ENCODE measurements at places on chromosomes 7 and 10. TPM values are rescaled to one million over a fixed set of nuclear protein-coding genes. Genes with fewer than 3 reads are reported as not detected.

DNA sequence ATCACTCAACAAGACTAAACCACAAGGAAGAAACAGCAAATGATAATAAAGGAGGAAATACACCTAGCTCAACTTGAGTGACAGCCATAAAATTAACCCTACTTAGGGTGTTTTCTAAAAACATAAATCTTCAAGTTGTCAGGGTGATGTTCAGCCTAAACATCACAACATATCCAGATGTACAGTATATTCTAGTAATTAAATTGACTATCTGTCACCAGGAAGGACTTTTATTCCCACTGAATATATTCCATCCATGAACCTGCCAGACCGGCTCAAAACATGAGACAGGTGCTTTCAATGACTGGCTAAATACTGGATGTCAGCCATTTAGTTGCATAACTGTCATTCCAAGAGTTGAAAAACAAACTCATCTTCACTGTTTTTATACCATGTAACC lies 298.1 kb upstream of the NEBL start:
- H3K4me1 ChIP-seq = no peaks in the 10 kb centered on the region
- DNase-seq = peak; percentile 30
- H3K4me3 ChIP-seq = no peak overlapping the region
- H3K27me3 ChIP-seq = no peaks in the 10 kb centered on the region

GRCh38 chr7:28298870-28299518 lies 113.3 kb upstream of the CREB5 start:
- no peak overlapping the region for H3K27ac ChIP-seq
- no peaks in the 10 kb centered on the region for H3K4me1 ChIP-seq
- no peaks in the 10 kb centered on the region for H3K27me3 ChIP-seq
- no peak overlapping the region for H3K4me3 ChIP-seq
- no peak for DNase-seq

DNA sequence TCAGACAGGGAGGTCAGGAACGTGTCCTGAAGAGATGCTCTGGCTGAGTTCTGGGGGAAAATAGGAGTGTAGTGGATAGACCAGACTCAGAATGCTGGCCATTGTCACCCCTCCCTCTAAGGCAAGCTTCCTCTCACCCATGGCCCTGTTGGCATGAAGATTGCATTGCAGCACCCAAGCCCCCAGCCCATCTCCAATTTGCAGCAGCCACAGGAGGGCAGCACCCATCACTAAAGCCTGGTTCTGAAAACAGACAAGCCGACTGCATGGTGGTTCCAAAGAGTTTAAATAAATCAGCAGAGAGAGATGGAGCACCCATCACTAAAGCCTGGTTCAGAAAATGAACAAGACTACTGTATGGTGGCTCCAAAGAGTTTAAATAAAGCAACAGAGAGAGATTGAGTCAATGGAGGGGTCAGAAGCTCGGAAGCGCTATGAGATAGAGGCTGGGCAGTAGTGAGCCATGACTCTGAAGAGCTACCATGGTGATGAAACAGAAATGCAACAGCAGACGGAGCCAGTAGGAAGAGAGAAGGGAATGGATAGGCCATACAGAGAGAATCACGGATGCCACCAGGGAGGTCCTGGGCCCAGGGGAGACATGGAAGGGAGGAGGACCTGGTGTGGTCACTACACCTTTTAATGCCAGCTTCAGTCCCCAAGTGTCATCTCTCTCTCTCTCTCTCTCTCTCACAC lies 237.9 kb upstream of the MYO3A start:
- H3K4me1 ChIP-seq = no peaks in the 10 kb centered on the region
- H3K4me3 ChIP-seq = no peak overlapping the region
- no peak for DNase-seq
- no peak overlapping the region for H3K27ac ChIP-seq
- H3K27me3 ChIP-seq = no peaks in the 10 kb centered on the region
- H3K36me3 ChIP-seq = no peaks in the 10 kb centered on the region

DNA sequence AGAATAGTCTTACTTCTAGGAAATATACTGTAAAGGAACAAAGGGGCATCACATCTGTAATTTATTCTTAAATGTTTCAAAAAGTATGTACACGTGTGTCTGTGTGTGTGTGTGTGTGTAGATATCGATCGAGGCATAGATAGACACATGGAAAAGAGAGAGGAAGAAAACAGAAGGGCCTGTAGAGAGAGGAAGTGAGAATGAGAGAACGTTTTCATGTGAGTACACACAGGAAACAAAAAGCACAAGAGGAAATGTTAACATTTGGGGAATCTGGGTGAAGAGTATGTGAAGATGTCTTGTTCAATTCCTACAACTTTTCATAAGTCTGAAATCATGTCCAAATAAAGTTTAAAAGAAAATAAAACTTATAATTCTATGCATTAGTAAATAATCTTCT lies 286.5 kb upstream of the SORCS1 start:
- H3K27me3 ChIP-seq = no peaks in the 10 kb centered on the region
- no peak overlapping the region for H3K27ac ChIP-seq
- H3K4me3 ChIP-seq = no peak overlapping the region
- DNase-seq = no peak

DNA sequence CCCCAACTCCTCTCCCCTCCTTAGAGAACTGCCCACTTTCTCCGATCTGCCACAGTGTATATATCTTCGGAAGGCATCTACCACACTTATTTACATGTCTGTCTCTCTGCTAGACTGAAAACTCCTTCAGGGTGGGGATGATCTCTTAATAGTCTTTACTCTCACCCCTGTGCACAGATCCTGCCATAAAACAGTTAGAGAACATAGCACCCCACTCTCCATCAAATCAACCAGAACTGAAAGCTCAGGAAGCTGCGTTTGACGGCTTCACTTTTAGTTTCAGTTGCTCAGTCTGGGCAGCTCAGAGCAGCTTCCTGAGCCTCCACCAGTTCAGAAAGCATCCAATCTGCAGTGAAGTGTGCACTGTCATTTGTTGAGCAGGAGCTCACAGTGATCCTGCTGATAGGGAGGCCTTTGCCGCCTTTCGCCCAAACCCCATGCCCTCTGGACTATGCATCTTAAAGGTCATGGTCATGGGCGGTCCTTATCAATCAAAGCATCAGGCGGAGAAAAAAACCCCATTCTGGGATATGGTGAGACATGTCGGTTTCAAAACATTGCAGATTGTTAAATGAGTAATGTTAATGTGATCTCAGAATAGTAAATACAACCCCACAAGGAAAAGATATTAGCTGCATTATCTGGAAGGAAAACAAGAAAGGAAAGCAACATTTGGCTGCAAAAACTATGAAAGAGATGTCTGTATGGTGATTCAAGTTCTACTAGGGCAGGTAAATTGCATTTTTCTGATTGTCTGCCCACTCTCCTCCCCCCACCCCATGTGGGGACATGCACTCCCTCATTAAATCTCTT lies 167.1 kb upstream of the ADO start:
- H3K4me1 ChIP-seq = no peaks in the 10 kb centered on the region
- H3K4me3 ChIP-seq = no peak overlapping the region
- peak overlapping the region; percentile 64 for H3K27ac ChIP-seq
- H3K27me3 ChIP-seq = no peaks in the 10 kb centered on the region

DNA sequence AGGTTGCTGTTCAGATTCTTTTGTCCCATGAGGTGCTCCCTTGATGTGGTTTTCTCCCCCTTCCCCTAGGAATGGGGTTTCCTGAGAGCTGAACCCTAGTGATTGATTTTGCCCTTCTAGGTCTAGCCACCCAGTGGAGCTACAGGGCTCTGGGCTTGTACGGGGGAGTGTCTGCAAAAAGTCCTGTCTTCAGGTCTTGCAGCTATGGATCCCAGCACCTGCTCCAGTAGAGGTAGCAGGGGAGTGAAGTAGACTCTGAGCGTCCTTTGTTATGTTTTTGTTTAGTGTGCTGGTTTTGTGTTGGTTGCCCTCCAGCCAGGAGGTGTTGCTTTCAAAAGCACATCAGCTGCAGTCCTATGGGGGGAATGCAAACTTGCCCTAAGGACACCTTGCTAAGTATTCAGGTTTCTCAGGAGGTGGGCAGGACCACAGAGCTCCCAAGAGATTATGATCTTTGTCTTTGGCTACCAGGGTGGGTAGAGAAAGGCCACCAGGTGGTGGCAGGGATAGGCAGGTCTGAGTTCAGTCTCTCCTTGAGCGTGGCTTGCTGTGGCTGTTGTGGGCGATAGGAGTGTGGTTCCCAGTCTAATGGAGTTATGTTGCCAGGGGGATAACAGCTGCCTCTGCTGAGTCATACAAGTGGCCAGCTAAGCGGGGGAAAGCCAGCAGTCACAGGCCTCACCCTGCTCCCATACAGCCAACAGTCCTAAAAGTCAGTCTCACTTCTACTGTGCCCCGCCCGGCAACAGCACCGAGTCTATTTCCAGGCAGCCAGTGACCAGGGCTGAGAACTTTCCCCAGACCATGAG lies 92.4 kb upstream of the JCAD start:
- H3K36me3 ChIP-seq = no peaks in the 10 kb centered on the region
- no peak overlapping the region for H3K27ac ChIP-seq
- no peaks in the 10 kb centered on the region for H3K4me1 ChIP-seq
- DNase-seq = no peak

GRCh38 chr10:80517416-80518142 lies 20.1 kb upstream of the SH2D4B start:
- peaks cover 18% of the 10 kb centered on the region for H3K36me3 ChIP-seq
- H3K4me3 ChIP-seq = no peak overlapping the region
- no peak for DNase-seq
- no peak overlapping the region for H3K27ac ChIP-seq
- H3K27me3 ChIP-seq = no peaks in the 10 kb centered on the region
- H3K4me1 ChIP-seq = no peaks in the 10 kb centered on the region

- no peak overlapping the region for H3K27ac ChIP-seq
- no peak overlapping the region for H3K4me3 ChIP-seq
- no peaks in the 10 kb centered on the region for H3K36me3 ChIP-seq
- H3K4me1 ChIP-seq = no peaks in the 10 kb centered on the region
- H3K27me3 ChIP-seq = no peaks in the 10 kb centered on the region
Observed at GRCh38 chr10:86107131-86107530, 259.5 kb downstream of the GRID1 start.

DNA sequence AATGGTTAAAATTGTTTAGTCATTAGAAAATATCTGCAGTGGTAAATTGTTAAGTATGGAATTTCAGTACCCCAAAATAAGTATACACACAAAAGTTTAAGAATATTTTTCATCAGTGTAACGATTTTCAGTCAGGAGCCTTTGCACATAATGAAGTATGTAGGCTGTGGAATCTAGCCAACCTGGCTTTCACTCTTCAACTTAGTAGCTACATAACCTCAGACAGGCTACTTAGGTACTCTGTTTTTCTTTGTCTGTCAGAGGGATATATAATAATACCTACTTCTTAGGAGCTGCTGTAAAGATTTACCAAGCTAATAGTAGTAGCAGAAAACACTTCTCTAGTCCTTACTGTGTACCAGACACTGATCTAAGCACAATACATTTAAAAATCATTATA lies 137.5 kb downstream of the ZEB1 start:
- no peak overlapping the region for H3K27ac ChIP-seq
- no peak for DNase-seq
- H3K36me3 ChIP-seq = no peaks in the 10 kb centered on the region
- no peaks in the 10 kb centered on the region for H3K4me1 ChIP-seq
- no peak overlapping the region for H3K4me3 ChIP-seq

- no peaks in the 10 kb centered on the region for H3K4me1 ChIP-seq
- H3K4me3 ChIP-seq = no peak overlapping the region
- H3K36me3 ChIP-seq = no peaks in the 10 kb centered on the region
- H3K27ac ChIP-seq = no peak overlapping the region
- no peak for DNase-seq
- H3K27me3 ChIP-seq = no peaks in the 10 kb centered on the region
Observed at GRCh38 chr10:30518907-30519306, 84.9 kb downstream of the MAP3K8 start.

GRCh38 chr7:34109936-34110780 lies 204.8 kb downstream of the BMPER start:
- H3K36me3 ChIP-seq = no peaks in the 10 kb centered on the region
- H3K4me1 ChIP-seq = no peaks in the 10 kb centered on the region
- H3K4me3 ChIP-seq = no peak overlapping the region
- no peaks in the 10 kb centered on the region for H3K27me3 ChIP-seq

- no peak overlapping the region for H3K4me3 ChIP-seq
- no peaks in the 10 kb centered on the region for H3K36me3 ChIP-seq
- H3K27me3 ChIP-seq = no peaks in the 10 kb centered on the region
Observed at GRCh38 chr7:127995156-127995880, 35.9 kb downstream of the LRRC4 start.

DNA sequence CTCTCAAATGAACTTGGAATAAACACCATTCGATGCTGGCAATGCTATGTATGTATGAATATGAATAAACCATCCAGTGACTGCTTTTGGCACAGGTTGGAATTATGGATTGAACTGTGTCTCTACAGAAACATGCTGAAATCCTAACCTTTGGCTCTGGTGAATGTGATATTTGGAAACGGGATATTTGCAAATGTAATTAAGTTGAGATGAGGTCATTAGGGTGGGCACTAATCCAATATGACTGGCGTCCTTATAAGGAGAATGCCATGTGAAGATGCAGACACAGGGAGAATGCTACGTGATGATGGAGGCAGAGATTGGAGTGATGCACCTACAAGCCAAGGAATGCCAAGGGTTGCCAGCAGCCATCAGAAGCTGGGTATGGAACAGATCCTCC lies 3.4 kb upstream of the ACTR3B start:
- no peak overlapping the region for H3K27ac ChIP-seq
- H3K27me3 ChIP-seq = no peaks in the 10 kb centered on the region
- H3K4me3 ChIP-seq = no peak overlapping the region
- no peaks in the 10 kb centered on the region for H3K4me1 ChIP-seq

- no peak overlapping the region for H3K27ac ChIP-seq
- H3K4me1 ChIP-seq = no peaks in the 10 kb centered on the region
- H3K4me3 ChIP-seq = no peak overlapping the region
- no peaks in the 10 kb centered on the region for H3K36me3 ChIP-seq
- H3K27me3 ChIP-seq = no peaks in the 10 kb centered on the region
Observed at GRCh38 chr10:109275960-109276359, 647.4 kb downstream of the XPNPEP1 start.

DNA sequence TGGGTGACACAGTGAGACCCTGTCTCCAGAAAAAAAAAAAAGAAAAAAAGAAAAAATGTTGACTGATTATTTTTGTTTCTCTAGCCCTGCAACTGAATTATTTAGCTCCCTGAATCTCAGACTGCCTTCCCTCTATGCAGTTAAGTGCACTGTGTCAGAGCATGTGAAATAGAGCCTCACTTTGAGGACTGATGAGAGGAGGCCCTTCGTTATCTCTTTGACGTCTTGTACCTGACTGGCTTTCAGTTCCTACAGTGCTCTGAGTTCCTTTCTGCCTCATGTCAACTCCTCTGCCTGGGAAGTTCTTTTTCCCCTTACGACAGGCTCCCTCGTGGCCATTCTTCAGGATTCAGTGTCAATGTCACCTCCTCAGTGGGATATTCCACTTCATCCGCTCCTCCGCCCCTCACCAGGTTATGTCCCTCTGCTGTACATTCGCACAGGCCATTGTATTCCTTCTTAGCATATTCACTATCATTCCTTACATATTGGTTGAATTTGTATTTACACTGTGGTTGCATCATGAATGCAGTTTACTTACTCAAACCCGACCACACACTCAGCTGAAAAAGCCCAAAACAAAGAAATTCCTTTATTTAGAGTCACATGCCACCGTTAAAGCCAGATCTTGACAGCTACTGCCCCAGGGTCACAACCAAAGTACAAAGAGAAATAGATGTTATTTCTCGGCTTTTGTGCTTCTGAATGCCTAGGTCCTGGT lies 18.1 kb upstream of the CAMK2G start:
- no peak overlapping the region for H3K4me3 ChIP-seq
- DNase-seq = no peak
- no peaks in the 10 kb centered on the region for H3K27me3 ChIP-seq
- H3K36me3 ChIP-seq = no peaks in the 10 kb centered on the region
- no peak overlapping the region for H3K27ac ChIP-seq

The AGMO gene
- total RNA-seq = 0.47 TPM

The CARD11 gene
- total RNA-seq = 5.0 TPM

The C10orf53 gene
- total RNA-seq = not detected

The LRRC4 gene
- total RNA-seq = 0.17 TPM

The PRSS37 gene
- total RNA-seq = not detected

The CADPS2 gene
- total RNA-seq = 13.6 TPM

The STK32C gene
- total RNA-seq = 9.2 TPM
